ENCODE measurements at places on chromosomes 3 and 15. TPM values are rescaled to one million over a fixed set of nuclear protein-coding genes. Genes with fewer than 3 reads are reported as not detected.
A peak's percentile ranks its signal among the peaks of the same experiment; 100 is the strongest.

DUOX1 gene
- total RNA-seq = 0.17 TPM

TAMM41 gene
- 19.7 TPM for total RNA-seq

MYL3 gene
- not detected for total RNA-seq

KCNMB3 gene
- 0.70 TPM for total RNA-seq

DUOXA2 gene
- not detected for total RNA-seq

GLDN gene
- total RNA-seq = not detected

AGBL1 gene
- total RNA-seq = not detected

- H3K27me3 ChIP-seq = no peaks in the 10 kb centered on the region
- no peaks in the 10 kb centered on the region for H3K4me1 ChIP-seq
- peaks cover 6% of the 10 kb centered on the region for H3K36me3 ChIP-seq
- DNase-seq = no peak
- no peak overlapping the region for H3K4me3 ChIP-seq
Observed at GRCh38 chr3:123169492-123169929, 32.2 kb upstream of the SEC22A start.

DNA sequence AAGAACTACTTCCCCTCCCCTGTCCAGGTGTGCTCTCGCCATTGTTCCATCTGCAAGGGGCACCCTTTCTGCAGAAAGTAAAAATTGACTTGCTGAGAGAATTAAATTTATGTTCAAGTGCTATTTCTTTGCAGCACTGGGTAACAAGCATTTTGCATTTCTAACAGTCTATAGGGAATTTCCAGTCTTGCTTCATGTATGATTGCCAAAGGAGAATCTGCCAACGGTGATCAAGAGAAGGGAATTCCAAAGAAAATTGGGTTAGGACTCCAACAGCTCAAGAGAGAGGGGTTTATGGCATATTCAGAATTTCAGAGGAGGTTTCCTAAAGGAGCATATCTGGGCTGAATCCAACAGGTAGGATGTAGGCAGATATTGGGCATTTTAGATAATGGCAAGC is 136.7 kb upstream of the WNT5A start:
- no peaks in the 10 kb centered on the region for H3K4me1 ChIP-seq
- H3K36me3 ChIP-seq = no peaks in the 10 kb centered on the region
- no peak overlapping the region for H3K4me3 ChIP-seq
- H3K27me3 ChIP-seq = no peaks in the 10 kb centered on the region
- no peak overlapping the region for H3K27ac ChIP-seq
- DNase-seq = no peak

GRCh38 chr3:133927540-133928066 is 31.9 kb upstream of the RAB6B start:
- peak overlapping the region; percentile 51 for H3K4me3 ChIP-seq
- peaks cover 14% of the 10 kb centered on the region for H3K4me1 ChIP-seq
- peak; percentile 66 for DNase-seq
- H3K27me3 ChIP-seq = peaks cover 9% of the 10 kb centered on the region

DNA sequence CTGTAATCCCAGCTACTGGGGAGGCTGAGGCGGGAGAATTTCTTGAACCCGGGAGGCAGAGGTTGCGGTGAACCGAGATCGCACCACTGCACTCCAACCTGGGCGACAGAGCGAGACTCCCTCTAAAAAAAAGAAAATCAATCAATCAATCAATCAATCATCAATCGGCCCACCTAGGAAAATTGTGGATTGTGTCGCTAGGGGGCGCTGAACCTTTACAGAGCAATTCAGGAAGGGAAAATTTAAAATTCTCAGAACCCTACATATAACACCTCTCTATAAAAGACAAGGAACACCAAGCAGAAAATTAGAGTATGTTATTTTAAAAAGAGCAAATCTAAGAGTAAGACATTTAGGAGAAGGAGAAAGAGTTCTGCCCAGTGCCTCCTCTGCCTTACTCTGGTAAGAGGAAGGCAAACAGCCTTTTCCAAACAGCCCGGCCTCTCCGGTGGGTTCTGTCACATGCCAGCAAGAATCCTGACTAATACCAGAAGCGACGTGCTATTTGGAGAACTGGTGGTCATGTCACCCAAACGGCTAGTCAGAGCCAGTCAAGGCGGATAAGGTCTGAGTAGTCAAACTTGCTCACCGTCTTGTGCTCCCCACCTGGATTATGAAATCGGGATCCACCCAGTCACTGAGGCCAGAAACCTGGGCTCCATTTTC is 22.3 kb upstream of the SMCO1 start:
- H3K27me3 ChIP-seq = no peaks in the 10 kb centered on the region
- peak; percentile 63 for DNase-seq
- peaks cover 3% of the 10 kb centered on the region for H3K4me1 ChIP-seq
- no peak overlapping the region for H3K27ac ChIP-seq

DNA sequence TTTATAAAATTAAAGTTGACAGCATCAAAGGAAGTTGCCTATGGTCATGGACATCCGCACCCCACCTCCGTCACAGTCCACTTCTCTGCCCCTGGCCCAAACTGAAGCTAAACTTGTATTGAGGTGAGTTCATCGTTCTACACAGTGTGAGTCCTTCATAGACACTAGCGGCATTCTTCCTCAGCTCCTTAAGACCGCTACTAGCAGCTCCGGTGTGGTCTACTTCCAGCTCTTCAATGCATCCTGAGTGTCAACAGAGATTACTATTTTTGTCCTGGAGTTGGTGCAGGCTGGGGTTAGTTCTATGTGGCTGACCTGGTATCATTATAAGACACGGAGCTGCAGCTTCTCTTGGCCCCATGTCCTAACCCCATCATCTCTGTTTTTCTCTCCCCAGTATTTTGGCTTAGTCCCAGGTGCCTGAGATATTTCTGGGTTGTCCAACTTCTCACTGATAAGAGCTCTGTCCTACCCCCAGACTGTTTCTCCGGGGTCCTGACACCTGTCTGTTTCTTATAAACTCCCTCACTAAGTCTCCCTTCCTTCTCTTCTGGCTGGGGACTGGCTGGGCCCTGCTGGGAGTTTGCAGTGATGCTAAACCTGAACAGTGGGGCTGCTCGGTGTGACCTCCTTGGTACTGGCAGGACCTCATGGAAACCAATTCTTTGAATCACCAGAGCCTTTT is 169.2 kb upstream of the ATP10A start:
- no peak overlapping the region for H3K27ac ChIP-seq
- no peaks in the 10 kb centered on the region for H3K4me1 ChIP-seq
- H3K4me3 ChIP-seq = no peak overlapping the region
- H3K27me3 ChIP-seq = no peaks in the 10 kb centered on the region

DNA sequence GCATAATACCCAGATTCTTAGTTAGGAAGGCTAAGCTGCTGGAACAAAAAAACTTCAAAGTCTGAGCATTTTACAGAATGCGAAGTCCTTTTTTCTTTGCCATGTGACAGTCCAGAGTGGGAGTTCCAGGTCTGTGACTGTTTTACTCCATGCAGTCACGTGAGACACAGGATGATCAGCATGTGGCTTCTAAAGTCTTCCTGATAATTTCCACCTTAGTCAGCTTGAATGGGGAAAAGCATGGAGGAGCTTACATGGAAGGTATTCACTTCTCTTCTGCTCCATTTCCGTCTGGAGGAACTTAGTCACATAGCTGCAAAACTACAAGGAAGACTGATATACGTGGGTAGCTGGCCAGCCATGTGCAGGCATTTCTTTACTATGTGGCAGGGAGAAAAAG is 1.7 kb downstream of the SNTN start:
- no peak overlapping the region for H3K4me3 ChIP-seq
- no peaks in the 10 kb centered on the region for H3K4me1 ChIP-seq
- no peak for DNase-seq
- H3K36me3 ChIP-seq = no peaks in the 10 kb centered on the region

DNA sequence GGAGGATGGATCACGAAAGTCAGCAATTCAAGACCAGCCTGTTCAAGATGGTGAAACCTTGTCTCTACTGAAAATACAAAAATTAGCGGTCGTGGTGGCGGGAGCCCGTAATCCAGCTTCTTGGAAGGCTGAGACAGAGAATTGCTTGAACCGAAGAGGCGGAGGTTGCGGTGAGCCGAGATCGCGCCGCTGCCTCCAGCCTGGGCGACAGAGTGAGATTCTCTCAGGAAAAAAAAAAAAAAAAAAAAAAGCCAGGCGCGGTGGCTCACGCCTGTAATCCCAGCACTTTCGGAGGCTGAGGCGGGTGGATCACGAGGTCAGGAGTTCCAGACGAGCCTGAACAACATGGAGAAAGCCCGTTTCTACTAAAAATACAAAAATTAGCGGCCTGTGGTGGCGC is 5.0 kb downstream of the EAF2 start:
- H3K4me1 ChIP-seq = peaks cover 4% of the 10 kb centered on the region
- H3K27me3 ChIP-seq = no peaks in the 10 kb centered on the region
- no peak overlapping the region for H3K27ac ChIP-seq
- no peak overlapping the region for H3K4me3 ChIP-seq
- DNase-seq = no peak
- H3K36me3 ChIP-seq = no peaks in the 10 kb centered on the region

DNA sequence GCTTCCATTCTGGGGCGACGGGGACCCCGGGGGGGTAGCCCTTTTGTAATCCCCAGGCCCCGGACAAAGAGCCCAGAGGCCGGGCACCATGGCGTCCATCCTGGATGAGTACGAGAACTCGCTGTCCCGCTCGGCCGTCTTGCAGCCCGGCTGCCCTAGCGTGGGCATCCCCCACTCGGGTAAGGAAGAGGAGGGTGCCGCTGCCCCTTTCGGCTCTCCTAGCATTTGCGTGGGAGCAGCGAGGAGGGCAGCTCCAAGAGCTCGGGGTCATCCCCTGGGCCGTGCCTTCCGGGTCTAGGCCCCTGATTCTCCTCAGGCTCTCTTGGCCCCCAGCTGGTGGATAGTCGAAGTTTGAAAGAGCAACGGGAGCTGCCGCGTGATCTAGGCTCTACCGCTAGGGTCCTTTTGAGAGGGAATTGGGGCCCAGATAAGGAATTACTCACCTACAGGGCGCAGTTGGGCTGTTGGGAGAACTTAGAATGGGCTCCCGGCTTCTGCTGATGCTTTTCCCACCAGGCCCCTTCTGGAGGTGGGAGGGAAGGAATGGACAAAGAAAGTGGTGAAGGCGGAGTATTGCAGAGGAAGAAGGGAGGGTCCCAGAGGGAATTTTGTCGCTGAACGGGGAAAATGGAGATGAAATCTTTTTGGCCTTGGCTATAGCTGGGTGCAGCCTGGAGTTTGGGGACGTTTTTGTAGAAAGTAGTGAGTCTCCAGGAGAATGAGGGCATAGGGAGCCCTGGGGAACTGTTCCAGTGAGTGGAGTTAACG is 615 bp downstream of the VPS18 start:
- peaks cover 42% of the 10 kb centered on the region for H3K4me1 ChIP-seq
- DNase-seq = peak; percentile 47
- peaks cover 21% of the 10 kb centered on the region for H3K36me3 ChIP-seq
- H3K4me3 ChIP-seq = peak overlapping the region; percentile 79
- H3K27me3 ChIP-seq = no peaks in the 10 kb centered on the region

GRCh38 chr15:100022806-100023205 is 289.6 kb upstream of the LYSMD4 start:
- H3K4me1 ChIP-seq = no peaks in the 10 kb centered on the region
- no peak overlapping the region for H3K4me3 ChIP-seq
- DNase-seq = no peak
- no peak overlapping the region for H3K27ac ChIP-seq
- H3K27me3 ChIP-seq = no peaks in the 10 kb centered on the region

GRCh38 chr3:125316949-125317348 is 58.2 kb downstream of the ZNF148 start:
- H3K4me3 ChIP-seq = no peak overlapping the region
- H3K27ac ChIP-seq = no peak overlapping the region
- peaks cover 8% of the 10 kb centered on the region for H3K36me3 ChIP-seq
- no peaks in the 10 kb centered on the region for H3K27me3 ChIP-seq

GRCh38 chr15:98635848-98636247 is 12.5 kb upstream of the IGF1R start:
- DNase-seq = no peak
- no peaks in the 10 kb centered on the region for H3K36me3 ChIP-seq
- H3K4me3 ChIP-seq = no peak overlapping the region
- H3K4me1 ChIP-seq = peaks cover 9% of the 10 kb centered on the region
- H3K27ac ChIP-seq = no peak overlapping the region
- H3K27me3 ChIP-seq = no peaks in the 10 kb centered on the region

DNA sequence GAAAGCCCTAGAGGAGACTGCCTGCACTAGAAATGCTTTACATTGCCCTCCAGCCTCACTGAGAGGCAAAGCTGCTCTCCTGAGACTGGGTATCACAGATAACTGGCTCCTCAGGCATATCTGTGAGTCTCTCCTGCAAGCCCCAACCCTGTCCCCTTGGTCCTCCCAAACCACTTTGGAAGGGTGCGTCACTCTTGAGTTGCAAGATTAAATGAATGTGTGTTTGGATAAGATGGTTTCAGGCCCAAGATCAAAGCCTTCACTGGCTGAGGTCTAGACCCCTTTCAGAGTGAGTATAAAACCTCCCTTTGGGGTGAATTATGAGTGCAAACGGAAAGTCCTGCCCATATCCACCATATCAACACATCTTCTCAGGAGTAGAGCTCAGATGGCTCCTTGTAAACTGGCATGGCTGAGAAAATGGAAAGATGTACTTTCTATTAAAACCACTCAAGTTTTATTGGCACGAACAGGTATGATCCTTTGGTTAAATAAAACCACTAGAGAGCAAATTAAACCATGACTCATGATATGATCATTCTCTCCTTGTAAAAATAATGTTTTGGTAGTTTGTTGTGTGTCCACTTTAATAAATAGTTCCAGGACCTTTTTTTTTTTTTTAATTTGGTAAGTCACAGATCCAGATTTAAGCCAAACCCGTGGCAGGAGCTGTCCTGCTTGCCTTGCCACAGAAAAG is 164.0 kb downstream of the CHST2 start:
- no peak for DNase-seq
- no peaks in the 10 kb centered on the region for H3K36me3 ChIP-seq
- no peaks in the 10 kb centered on the region for H3K27me3 ChIP-seq
- H3K4me1 ChIP-seq = no peaks in the 10 kb centered on the region
- no peak overlapping the region for H3K4me3 ChIP-seq

DNA sequence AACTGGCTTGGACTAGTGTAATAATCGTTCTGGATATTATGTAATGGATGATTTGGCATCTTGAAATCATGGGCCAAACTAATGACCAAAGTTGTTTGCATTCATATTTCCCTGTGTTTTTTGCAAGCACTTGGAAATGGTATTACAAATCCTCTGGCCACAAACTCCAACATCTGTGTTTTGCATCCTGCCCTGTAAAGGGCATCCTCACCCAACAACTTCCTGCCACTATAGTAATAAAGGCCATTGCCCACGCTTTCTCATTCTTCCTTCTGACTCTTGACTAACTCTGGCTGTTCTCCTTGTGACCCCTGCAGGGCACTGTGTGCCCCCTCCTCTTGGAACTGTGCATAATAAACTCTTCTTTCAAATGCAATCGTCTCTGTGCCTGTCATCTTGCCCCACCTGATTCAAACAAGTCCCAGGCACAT is 25.4 kb upstream of the PSMD6 start:
- DNase-seq = no peak
- H3K27me3 ChIP-seq = peaks cover 10% of the 10 kb centered on the region
- no peak overlapping the region for H3K4me3 ChIP-seq
- H3K36me3 ChIP-seq = no peaks in the 10 kb centered on the region
- H3K4me1 ChIP-seq = no peaks in the 10 kb centered on the region
